ENCODE measurements at places on chromosomes 13 and 19. TPM values are rescaled to one million over a fixed set of nuclear protein-coding genes. Genes with fewer than 3 reads are reported as not detected.

Gene ZNF836
- 7.5 TPM for total RNA-seq

Gene GPC5
- total RNA-seq = 0.67 TPM

Gene FCGBP
- total RNA-seq = 0.54 TPM

Gene KLF5
- 21.4 TPM for total RNA-seq

Gene PCDH9
- 10.4 TPM for total RNA-seq

Gene SOX1
- not detected for total RNA-seq

Gene TEKTIP1
- 0.68 TPM for total RNA-seq

Gene CYP4F11
- not detected for total RNA-seq

Gene ZNF30
- total RNA-seq = 4.0 TPM

Gene FOXO1
- 10.4 TPM for total RNA-seq

Gene ZNF675
- 12.8 TPM for total RNA-seq

Gene CDC42EP5
- total RNA-seq = 64.2 TPM

Gene PRTN3
- not detected for total RNA-seq

Gene MTMR6
- 18.5 TPM for total RNA-seq

Gene CD37
- total RNA-seq = not detected

Gene QPCTL
- 23.4 TPM for total RNA-seq

Gene ZNF763
- total RNA-seq = not detected

- no peak for DNase-seq
Observed at GRCh38 chr19:58058467-58058866, 615 bp upstream of the ZNF135 start.

DNA sequence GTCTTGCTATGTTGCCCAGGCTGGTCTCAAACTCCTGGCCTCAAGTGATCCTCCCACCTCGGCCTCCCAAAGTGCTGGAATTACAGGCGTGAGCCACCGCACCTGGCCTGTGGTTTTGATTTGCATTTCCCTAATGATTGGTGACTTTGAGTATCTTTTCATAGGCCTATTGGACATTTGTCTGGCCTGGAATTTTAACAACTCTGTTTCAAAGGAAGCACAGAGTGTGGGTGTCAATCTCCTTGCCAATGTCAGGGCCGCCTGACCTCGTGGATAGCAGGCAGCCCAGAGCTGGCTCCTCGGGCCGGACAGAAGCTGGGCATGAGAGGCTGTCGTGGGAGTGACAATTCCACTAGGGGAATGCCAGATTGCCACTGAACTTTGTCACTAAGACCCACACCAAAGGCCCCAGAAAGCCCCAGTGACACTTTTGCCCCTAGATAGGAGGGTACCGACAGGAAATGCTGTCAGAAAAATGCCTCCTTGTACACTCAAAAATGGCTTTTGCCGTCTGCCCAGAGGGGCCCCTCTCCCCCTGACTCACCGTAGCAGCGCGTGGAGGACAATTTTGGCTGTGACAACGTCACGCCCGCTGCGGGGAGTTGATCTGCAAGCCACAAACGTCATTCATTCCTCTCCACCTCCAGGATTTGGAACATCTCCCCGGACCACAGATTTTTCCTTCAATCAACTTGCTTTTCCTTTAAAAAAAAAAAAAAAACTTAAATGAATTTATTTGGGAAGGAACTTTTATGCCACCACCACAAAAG is 11.7 kb upstream of the ADGRE5 start:
- peak; percentile 70 for DNase-seq

DNA sequence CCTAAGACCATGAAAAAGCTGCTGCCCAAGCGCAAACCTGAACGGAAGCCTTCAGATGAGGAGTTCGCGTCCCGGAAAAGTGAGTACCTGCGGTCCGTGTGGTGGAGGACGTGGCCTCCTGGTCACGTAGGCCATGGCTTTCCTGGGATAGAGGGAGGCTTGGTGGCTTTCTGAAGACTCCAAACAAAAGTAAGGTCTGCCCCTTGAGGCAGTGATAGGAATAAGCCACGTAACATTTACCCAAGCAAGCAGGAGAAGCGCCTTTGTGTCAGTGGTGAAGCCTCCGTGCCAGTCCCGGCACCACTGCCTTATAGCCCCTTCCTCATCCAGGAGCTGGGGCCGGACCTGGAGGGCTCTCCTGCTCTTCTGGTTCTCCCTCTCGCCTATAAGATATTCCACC is 34.3 kb upstream of the TEX29 start:
- DNase-seq = no peak

DNA sequence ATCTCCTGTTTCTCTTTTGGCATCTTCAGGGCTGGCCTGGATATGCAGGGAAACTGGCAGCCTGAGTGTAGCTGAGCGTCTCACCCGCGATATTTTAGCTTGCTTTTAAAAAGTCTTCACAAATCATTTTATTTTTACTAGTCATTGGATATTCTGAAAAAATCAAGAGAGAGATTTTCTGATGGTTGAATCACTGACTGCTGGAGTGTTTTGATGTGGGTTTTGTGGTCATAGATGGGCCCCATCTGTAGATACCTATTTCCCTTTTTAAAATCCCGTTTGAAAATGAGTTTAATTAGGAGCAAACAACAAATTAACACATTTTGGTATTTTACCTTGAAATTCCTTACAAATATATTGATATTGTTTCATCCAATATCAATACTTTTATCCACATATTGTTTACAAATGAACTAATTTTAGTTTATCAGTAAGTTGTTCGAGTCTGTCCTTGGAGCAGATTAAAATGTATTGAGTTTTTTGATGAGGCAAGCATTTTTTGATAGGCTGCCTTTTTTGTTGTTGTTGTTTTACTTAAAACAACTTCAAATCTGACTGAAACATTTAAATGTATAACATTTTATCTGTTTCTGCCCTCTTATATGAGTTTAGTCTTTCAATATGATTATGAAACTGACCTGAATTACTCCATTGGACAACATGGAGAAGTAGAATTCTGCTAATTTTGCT is 21.5 kb upstream of the OXGR1 start:
- DNase-seq = peak; percentile 45

DNA sequence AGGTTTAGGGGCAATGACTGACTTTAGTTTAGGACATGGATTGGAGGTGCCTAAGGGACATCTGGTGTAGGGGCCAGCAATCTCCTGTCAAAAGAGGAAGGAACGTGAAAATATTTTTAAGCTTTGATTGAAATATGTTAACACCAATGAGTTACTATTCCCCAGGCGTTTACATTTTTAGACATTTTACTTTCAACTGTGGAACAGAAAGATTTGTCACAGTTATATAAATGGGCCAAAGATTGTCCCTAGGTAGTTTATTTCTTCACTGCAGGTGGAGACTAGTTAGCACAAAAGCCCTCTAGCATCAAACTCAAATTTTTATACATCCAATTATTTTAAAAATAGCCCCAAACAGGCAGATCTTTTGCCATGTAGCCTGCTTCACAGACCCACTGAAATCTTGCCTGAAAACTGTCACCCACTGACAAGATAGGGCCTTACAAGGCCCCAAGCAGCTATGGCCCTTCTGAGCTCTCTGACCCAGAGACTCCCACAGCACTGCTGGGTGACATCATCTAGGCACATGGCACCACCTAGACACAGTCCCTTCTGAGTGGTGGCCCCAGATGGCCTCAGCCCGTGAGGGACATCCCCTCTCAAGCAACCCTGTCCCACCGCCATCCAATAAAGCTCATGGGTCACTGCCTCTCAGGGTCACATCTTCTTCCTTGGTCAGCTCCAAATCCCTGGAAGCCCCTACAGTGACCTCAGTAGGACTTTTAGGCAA is 64.8 kb upstream of the DOCK9 start:
- DNase-seq = no peak

GRCh38 chr19:35665157-35665556 is 1.2 kb upstream of the UPK1A start:
- no peak for DNase-seq

GRCh38 chr19:11692127-11692790 is 46.5 kb downstream of the ZNF823 start:
- no peak for DNase-seq

DNA sequence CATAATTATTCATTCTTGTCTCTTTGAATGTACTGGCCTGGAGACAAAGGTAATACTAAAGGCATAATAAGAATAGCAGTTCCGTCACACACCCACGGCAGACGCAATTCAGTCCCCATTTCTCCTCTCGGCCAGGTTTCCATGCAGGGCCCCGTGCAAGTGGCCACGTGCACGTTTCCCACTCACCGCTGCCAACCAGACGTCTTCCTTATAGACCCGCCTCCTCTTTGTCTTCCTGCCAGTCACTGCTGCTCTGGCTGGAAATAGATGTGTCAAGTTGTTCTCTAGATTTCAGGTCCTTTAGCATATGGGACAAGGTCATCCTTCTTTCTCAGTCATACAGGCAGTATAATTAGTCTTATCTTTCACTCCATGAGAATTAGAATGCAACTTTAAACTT is 204.3 kb downstream of the SUCLA2 start:
- DNase-seq = no peak

DNA sequence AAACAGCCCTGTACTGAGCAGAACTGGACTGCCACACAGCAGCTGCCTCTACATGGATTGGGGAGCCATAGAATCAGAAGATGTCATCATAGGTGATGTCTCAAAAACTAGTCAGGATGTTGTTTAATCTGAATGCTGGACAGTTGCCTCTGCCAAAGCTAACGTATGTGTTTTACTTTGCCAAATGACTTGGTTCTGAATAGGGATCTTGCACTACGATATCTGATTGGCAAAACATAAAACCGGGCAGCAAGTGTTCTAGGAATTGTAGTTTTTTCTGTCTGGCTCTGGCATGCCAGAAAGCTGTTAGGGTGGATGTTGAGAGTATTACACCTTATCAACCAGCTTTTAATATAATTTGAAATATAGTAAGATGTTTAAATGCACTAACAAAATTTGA is 645.9 kb downstream of the GPC5 start:
- no peak for DNase-seq

DNA sequence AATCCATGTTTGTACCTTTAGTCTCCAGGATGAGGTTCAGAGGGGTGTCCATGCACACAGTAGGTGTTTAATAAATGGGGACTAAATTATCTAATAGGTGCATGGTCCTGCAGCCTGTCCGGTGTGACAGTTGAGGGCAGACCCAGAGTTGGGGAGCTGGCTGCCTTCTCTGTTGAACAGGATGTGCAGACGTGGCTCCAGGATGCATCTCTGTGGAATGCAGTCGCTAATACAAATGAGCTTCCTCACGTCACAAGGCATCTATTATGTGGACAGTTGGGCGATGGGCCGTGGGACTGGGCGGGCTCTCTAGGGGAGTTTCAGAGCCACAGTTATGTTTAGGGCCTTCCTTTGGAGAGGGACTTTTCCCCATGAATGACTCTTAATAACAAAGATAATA is 71.0 kb downstream of the SIPA1L3 start:
- peak; percentile 98 for DNase-seq

DNA sequence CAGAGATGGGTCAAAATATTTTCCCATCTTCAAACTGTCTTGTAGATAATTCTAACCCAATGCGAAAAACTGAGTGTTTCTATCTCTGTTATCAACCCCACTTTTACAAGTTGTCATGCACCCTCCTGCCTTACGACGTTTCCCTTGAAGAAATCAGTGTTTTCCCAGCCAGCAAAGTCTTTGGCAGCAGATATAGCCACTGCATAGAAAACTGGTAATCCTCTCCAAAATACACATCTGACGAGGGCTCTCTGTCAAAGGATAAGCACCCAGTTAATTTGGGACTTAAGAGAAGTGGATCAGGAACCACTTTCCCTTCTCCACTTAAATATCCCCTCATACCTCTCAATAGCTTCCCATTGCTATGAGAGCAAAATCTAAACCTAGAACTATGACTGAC is 351.9 kb upstream of the MIR17HG start:
- no peak for DNase-seq

- DNase-seq = no peak
Observed at GRCh38 chr19:3136684-3137055, 837 bp downstream of the GNA15 start.

DNA sequence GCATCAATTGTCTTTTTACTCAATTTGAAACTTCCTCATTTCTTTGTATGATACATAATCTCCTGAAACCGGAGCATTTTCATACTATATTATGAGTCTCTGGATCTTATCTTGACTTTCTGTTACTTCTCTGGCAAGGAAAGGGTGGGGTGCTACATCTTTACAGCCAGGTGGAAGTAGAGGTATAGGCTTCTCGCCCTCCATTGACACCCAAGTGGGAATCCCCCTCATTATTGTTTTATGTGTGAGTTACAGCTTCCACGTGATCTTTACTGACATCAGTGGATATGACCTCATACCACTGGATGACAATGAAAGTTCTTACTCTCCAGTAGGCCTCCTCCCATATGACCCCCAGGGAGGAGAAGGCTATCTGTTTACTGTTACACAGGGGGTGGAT is 262.1 kb upstream of the DACH1 start:
- no peak for DNase-seq

DNA sequence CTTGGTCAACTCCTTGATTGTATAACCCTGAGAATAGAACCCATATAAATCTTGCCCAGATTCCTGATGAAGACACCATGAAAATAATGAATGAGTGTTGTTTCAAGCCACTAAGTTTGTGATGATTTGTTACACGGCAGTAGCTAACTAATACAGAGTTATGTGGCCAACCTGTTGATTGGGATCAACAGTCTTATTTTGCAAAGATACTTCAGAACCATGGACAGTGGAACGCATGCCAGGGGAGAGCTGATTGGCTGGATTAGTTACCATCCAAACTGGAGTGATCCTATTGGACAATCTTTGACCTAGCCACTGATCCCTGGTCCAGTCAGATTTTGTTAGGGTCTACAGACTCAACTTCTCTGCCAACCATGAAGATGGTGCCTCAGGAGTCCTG is 26.6 kb downstream of the CD70 start:
- no peak for DNase-seq

GRCh38 chr13:42413484-42413815 is 141.5 kb downstream of the AKAP11 start:
- no peak for DNase-seq

- no peak for DNase-seq
Observed at GRCh38 chr19:40411958-40412499, 1.1 kb downstream of the PRX start.

- peak; percentile 92 for DNase-seq
Observed at GRCh38 chr19:31675193-31675913, 326.1 kb upstream of the TSHZ3 start.

DNA sequence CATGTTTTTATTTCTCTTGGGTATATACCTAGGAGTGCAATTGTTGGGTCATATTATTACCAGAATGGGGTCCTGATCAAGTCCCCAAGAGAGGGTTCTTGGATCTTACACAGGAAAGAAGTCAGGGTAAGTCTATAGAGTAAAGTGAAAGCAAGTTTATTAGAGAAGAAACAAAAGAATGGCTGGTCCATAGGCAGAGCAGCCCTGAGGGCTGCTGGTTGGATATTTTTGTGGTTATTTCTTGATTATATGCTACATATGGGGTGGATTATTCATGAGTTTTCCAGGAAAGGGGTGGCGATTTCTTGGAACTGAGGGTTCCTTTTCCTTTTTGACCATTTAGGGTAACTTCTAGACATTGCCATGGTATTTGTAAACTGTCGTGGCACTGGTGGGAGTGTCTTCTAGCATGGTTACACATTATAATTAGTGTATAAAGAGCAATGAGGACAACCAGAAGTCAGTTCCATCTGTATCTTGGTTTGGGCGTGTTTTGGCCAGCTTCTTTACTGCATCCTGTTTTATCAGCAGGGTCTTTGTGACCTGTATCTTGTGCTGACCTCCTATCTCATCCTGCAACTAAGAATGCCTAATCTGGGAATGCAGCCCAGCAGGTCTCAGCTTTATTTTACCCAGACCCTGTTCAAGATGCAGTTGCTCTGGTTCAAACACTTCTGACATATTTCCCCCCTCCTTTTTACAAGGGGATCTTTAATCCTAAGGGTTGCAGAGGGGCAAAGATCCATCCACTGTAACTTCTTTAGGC is 41.1 kb downstream of the CEACAM1 start:
- no peak for DNase-seq

- DNase-seq = peak; percentile 55
Observed at GRCh38 chr19:46373491-46374359, 26.8 kb downstream of the PPP5C start.

Data from astrocyte (in vitro differentiated cells and primary cell).